Activated CD8-positive, alpha-beta memory T cell treated with anti-CD3 and anti-CD28 coated beads for 4 hours (primary cell): ENCODE measurements at places on chromosomes 2 and 18.

GRCh38 chr2:228239207-228239906 is 57.9 kb upstream of the SPHKAP start:
- no peak for DNase-seq

DNA sequence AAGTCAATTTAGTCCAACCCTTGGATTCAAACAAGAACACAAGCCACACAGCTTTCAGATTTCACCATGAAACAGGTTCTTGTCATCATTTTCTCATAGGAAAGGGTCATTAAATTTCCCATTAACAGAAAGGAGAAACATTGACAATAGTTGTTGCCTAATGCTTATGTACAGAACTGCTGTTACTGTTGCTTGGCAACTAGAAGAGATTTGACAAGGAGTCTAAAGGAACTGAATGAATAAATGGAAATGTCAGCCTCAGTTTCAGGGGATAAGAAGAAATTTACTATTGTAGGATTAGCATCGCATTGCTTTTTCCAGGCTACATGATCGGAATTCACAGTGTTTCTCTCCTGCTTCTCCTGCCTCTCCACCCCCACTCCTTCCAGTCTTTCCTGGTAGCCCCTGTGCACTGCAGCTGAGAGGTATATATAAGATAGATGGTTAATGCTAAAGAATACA is 90.3 kb downstream of the SPATS2L start:
- DNase-seq: no peak

- no peak for DNase-seq
Observed at GRCh38 chr18:68791801-68792200, 6.1 kb upstream of the CCDC102B start.

GRCh38 chr2:76668279-76668678 is 853.9 kb downstream of the LRRTM4 start:
- DNase-seq: no peak

DNA sequence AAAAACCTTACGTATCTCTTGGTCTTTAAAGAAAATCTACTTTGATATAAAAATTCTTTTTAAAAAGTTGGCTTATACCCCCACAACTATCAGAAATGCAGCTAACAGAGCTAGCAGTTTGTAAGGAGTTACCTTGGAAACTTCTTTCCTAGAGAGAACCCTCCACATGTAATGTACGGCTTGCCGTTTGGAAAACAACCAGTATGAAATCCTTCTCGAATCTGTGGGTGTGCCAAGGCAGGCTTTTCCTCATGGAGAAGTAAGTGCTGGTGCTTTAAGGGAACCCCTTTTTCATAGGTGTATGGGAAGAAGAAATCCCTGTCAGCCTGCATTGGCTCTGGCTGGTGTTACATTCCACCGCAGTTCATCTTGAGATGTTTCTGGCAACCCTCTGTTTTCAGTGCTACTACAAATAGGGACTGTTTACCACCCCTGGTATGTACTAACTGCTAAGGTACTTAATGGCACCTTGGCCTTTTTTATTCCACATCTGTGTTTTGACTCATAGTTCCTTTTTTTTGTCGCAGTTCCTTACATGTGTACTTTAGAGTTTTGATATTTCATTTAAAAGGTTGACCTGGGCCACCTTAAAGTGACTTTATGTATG is 248.4 kb downstream of the FHOD3 start:
- DNase-seq: no peak

GRCh38 chr18:76075777-76076176 is 419.3 kb downstream of the ZNF516 start:
- DNase-seq: no peak

- no peak for DNase-seq
Observed at GRCh38 chr2:179250848-179251504, 13.7 kb downstream of the SESTD1 start.

DNA sequence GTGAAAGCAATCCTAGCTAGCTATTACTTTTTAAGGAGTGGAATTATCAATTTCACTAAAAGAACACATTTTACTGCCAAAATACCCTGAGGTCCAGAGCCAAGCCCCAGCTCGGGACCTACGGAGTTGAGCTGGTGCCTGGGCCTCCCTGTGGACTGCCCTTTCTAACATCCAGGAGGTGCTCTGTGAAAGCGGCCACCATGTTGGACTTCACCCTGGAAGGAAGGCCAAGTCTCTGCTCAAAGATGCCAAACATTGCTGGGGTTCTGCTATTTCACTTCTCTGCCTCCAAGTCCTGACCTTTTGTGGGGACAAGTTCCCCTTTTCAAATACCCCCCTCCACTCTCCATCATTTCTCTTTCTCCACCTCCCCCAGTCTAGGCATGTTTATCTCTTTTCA is 498.7 kb upstream of the RAB6C start:
- DNase-seq: no peak

GRCh38 chr2:149566652-149567051 is 20.9 kb downstream of the MMADHC start:
- no peak for DNase-seq

DNA sequence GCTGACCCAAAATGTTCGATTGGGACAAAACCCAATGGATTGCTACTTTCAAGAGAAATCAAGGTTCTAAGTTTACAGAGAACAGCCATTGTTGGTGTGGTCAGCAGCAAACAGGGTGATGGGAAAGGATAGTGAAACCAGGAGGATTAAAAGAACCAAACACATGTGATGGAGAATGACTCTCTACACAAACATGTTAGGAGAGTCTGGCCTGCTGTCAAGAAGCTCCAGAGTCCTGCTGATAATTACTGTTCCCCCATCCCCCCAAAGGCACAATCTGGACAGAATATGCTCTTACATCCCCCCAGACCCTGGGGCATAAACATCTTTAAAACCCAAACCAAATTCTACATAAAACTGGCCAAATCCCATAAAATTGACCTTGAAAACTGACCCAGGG is 32.0 kb upstream of the ACYP2 start:
- DNase-seq: no peak

DNA sequence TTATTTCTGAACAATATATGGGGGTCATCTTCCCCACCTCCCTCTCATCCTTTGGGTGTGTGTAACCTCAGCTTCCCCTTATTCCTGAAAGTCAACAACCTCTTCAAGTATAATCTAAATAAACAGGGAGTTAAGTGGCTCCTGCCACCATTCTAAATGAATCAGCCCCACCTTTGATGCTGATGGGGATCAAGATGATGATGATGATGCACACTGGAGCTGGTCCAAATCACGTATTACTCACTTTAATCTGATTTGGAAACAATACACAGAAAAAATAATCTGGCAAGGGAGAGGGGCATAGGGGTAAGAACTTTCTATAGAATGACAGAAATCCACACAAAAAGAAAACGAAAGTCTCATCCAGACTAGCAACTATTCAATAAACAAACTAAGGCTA is 7.1 kb downstream of the ACVR1 start:
- DNase-seq: no peak

GRCh38 chr2:73105511-73105971 is 7.2 kb downstream of the RAB11FIP5 start:
- DNase-seq: no peak

- no peak for DNase-seq
Observed at GRCh38 chr2:192932376-192932775, 737.6 kb upstream of the TMEFF2 start.

- DNase-seq: no peak
Observed at GRCh38 chr2:236246711-236247246, 17.4 kb downstream of the ASB18 start.

DNA sequence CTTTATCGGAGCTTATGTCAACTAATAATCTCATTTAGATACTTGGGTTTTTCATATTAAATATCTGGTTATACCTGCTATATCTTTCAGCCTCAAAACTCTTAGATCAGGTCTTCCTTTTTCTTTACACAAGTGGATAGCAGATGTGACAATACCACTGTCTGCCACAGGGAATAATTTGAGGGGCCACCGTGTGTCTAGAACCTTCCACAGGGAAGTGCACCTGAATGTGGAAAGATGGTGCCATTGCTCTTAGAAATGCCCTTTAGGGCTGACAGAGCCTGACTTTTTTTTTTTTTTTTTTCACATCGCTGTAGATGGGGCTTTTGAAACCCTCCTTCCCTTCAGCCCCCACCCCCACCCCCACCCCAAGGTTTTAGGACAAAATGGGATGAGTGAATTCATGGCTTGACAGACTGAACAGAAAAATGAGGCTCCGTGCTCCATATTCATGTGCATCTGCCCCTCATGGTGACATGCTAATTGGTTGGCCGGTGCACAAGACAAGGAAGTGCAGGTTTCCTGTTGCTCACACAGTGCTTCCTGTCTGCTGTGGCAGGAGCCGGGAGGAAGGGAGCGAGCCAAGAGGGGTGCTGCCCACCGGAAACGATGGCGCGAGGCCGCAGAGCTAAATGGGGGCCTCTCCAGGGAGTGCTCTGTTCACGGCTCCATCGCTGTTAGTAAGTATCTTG is 246.0 kb downstream of the LDLRAD4 start:
- peak; percentile 42 for DNase-seq

DNA sequence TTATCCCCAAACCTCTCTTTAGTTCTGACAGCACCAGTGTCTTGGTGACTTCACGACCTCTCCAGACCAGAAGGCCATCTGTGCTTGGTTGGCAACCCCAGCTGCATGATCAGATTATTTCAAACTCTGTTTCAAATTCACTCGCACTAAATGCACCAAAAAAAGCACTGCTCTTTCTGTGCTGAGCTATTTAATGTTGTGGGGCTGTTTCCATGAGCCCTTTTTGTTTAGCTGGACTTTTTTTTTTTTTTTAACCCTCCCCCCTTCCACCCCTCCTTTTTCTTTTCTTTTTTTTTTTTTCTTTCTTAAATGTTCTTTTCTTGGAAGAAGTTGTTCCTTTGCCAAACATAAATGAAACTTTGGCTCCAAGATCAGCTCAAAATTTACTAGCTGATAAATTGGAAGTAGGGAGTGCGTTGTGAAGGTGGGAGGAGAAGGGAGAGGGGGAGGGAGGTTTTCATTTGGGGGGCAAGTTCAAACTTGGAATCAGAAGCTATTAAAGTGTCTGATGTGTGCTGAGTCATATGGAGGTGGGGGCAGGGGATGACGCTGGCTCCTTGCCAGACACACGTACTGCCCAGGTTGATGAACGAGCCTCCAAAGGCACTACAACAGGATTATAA is 543.0 kb upstream of the TNP1 start:
- no peak for DNase-seq

GRCh38 chr18:741931-742512 is 29.6 kb upstream of the ENOSF1 start:
- DNase-seq: no peak

DNA sequence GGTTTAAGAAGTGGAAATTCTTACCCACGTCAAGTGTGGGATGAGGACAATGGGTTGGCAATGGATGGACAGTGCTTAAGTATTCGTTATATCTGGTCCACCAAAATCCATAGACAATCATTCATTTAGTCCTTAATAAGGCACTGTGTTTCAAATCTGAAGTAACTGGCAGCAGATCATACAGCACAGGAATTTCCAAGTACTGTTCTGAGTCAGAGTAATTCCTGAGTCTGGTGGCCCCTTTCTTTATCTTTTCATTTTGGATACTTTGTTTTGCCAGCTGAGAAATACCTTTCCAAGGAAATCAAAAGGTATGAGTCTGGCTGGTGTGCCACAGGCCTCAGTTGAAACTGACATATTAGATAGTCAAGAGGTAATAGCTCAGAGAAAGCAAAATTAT is 31.4 kb upstream of the CCDC102B start:
- no peak for DNase-seq

- no peak for DNase-seq
Observed at GRCh38 chr2:86082756-86083155, 22.9 kb downstream of the POLR1A start.

DNA sequence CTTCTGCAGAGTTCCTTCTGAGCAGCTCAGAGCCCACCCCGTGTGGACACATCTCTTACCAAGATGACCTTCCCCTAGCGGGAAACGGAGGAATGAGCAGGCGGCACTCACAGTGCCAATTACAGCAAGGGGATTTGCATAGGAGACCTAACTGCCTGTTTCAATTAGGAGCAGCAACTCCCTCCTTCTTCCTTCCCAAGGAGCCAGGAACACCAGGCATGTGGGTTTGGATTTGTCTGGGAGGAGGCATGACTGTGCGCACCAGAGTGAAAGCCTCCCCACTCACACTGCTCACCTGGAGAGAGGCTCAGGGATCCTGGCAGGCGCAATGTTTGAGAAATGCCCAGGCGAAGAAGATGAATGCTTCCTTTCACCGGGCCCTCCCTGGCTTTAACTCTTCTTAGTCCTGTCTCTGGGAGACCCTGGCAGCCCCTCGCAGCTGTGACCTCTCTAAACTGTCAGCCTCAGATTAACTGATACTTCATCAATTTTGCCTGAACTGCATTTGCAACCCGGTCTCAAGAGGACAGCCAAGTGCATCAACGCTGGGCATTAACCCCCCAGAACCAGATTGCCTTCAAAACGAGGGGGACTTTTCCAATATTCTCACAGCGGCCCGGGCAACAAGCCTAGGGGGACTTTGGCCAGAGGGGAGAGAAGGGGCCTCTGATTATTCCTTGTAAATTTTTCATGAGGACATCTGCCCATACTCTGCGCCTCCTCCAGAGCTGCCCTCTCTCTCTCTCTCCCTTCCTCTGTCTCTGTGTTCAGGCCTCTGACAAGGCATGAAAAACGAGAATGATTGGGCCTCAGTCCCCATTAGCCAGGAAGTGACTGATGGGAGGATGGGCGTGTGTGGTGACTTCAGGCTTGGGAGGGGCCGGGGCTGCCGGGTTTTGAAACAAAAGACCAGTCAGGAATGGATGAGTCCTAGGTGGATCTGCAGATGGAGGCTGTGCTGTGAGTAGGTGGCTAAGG is 93.8 kb downstream of the CMPK2 start:
- no peak for DNase-seq

DNA sequence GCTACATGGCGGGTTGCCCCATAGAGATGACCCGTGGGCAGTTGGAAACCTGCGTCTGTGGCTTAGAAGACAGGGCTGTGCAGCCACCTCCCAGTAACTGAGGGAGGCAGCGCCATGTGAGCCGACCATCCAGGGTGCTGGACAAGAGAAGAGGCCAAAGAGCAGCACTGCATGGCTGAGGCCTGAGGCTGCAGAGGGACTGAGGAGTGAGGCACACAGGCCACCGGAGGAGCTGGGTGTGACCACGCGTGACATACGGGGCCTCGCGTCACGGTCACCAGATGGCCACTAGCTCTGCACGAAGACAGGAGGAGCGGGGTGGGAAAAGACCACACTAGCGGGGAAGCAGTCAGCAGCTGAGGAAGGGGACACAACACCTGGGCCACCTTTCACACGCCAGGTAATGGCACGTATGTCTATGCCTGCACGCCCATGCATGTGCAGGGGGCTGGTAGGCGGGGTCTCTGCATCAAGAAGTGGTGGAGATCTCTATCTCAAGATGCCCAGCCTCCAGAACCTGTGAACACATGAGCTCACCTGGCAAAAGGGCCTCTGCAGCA is 61.4 kb downstream of the NDUFA10 start:
- no peak for DNase-seq

- DNase-seq: no peak
Observed at GRCh38 chr2:38610851-38611801, 8.4 kb upstream of the HNRNPLL start.

- no peak for DNase-seq
Observed at GRCh38 chr2:23632831-23633395, 247.9 kb downstream of the KLHL29 start.

- no peak for DNase-seq
Observed at GRCh38 chr2:111668274-111668616, 215.7 kb downstream of the ANAPC1 start.
